ENCODE measurements at places on chromosomes 5 and 9.

GRCh38 chr5:53211799-53212198, 102.2 kb upstream of the MOCS2 start:
- DNase-seq = no peak

- DNase-seq = no peak
These were observed 10.9 kb upstream of the ZDHHC11 start for GRCh38 chr5:861442-862366.

DNA sequence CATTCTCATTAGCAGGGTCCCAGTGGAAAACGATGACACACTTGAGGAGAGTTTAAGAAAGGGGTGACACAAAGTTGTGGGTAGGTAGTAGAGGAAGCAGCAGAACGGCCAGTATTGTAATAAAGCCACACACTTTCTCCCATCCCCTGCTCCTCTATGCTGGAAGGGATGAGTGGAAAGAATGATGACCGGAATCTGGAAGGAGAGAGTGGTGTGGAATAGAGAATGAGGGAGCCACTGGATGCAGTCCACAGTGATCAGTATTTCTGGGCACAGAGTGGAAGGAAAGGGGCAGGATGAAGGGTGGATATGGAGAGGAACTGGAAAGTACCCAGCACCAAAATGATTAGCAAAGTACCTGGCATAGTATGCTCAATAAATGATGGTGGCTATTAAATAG, 133.8 kb upstream of the DAB2 start:
- no peak for DNase-seq

DNA sequence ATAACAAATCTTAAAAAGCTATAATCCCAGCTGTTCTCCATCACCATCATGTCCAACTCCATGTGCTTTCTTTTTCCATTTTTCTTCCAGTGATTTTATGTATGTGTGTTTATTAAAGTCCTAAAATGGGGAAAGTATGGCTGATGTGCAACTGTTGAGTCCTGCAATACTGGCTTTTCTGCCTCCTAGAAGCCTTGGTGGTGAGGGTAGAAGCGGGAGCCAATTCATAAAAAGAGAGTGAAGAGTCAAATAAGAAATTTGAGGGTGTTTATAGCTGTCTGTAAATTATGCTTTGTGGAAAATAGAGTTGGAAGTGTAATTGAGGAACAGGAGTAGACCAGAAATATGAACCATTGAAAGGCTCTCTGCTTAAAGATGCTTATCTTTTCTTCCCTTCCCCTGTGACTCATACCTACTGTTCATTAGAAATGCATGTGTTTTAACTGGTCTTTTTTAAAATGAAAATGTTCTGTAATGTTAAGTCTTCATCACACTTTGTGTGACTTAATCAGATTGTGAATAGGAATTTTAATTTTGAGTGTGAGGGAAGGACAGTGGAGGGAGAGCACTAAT, 80.1 kb downstream of the ZCCHC7 start:
- no peak for DNase-seq

DNA sequence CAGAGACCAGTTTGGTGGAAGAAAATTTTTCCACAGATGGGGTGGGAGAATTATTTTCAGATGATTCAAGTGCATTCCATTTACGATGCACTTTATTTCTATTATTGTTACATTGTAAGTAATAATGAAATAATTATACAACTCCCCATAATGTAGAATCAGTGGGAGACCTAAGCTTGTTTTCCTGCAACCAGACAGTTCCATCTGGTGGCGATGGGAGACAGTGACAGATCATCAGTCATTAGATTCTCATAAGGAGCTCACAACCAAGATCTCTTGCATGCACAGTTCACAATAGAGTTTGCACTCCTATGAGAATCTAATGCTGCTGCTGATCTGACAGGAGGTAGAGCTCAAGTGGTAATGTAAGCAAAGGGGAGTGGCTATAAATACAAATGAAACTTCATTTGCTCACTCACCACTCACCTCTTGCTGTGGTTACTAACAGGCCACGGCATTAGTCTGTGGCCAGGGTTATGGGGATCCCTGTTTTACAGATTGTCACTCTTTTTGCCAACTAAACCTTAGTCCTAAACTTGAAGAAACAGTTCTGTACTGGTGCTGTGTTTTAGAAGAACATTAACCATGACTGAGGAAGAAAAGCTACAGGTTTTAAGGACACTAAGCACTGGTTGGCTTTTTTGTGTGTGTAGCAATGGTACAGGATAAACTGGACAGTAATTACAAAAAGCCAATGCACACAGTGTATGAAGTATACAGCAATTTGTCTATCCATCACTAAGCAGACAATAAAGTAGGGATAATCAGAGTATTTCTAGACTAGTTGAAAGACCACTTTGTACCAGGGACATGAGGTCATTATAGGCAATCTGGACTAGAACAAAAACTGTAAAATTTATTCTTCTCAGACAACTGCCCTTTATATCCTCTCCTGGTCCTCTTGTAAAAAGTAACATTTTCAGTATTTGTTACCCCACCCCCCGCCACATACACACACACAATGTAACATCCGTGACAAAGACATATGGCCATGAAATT, 9.9 kb downstream of the TMEM232 start:
- no peak for DNase-seq

DNA sequence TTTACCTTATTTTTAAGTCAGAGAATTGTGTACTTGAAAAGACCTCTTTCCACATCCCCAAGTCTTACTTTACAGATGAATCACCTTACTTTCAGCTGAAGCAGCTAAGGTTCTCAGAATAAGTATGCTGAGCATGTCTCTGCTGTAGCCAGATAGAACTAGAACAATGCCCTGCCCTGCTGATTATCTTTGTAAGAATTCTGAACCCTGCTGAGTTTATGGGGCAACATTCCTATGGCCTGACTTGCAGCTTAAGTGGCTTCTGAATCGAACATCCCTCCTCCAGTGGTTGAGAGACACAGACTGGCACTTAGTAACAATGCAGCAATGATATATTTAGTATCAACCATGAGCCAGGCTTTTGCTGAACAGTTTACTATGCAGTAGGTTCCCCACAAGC, 592.0 kb upstream of the WWC1 start:
- no peak for DNase-seq

- DNase-seq = no peak
These were observed 89.9 kb downstream of the PIP5K1B start for GRCh38 chr9:68794898-68795297.

DNA sequence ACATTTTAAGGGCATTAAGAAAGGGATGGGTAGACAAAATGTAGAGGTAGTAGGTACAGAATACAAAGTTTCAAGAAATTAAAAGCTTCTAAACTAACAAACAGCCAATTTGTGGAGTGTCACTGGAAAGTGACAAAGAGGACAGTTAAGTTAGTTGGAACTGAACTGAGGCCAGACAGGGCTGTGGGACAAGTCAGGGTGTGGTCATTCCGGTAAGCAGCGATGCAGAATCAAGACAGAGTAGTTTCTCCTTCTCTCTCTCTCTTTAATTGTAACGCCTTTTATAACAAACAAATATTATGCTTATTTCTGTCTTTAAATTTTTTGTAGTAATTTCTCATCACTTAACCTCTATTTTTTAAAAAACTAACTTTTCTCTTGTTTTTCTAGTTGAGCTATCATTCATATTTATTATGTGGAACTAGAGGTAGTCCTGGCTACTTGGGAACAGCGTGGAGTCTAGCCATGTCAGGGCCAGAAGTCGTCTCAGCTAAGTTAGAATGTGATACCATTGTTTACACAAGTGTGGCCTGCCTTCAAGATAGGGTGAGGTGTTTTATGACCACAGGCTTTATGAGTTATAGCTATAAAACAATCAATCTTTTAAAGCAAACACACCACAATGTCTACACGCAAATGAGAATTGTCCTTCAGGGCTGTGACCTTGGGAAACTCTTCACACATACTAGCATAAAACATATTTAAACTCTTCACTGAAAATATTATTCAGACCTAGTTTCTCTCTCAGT, 115.3 kb upstream of the CDKN2B start:
- DNase-seq = no peak

- DNase-seq = peak; percentile 89
These were observed 155.6 kb upstream of the PANK3 start for GRCh38 chr5:168734620-168735300.

DNA sequence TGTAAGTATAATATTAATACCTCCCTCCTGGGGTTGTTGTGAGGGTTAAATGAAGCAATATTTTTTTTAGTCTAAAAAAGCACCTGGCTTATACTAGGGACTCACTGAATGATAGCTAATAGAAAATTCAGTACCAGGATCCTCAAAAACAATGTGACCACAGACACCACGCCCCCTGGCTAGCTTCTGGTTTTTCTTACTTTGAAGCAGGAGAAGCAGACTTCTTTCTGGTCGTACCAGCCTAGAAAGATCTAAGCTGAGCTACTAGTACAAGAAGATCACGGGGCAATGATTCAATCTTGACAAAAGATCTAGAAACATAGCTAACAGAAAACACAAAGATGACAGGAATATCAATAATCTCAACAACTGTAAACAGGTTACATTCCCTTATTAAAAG, 218.5 kb upstream of the SLC30A5 start:
- no peak for DNase-seq

- no peak for DNase-seq
These were observed 6.3 kb upstream of the PHYKPL start for GRCh38 chr5:178238711-178239592.

DNA sequence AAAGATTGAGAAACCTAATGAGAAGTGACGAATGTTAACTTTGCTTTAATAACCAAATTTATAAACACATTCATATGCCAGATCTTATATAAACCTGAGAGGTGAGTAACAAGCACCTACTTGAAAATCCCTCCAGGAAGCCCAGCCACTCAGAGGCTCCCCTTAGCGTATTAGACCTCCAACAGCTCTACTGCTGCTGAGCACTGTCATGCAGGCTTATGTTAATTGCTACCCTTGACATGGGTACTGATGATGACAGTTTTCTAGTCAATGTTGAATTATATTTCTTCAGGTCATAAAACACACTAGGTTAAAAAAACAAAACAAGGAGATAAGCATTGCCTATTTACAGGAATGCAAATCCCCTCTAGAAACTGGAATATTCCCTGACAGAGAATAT, 161.2 kb downstream of the MPDZ start:
- DNase-seq = no peak

DNA sequence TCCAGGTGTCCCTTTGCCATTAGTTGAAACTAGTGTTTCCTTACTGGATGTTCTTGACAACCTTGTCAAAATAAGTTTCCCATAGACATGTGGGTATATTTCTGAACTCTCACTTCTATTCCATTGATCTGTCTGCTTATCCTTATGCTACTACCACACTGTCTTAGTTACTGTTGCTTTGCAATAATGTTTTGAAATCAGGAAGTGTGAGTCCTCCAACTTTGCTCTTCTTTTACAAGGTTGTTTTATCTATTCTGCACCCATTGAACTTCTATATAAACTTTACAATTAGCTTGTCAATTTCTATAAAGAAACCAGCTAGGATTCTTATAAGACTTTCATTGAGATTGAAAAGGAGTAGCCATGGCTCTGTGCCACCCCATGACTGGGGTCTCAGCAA, 24.3 kb downstream of the CD14 start:
- no peak for DNase-seq

DNA sequence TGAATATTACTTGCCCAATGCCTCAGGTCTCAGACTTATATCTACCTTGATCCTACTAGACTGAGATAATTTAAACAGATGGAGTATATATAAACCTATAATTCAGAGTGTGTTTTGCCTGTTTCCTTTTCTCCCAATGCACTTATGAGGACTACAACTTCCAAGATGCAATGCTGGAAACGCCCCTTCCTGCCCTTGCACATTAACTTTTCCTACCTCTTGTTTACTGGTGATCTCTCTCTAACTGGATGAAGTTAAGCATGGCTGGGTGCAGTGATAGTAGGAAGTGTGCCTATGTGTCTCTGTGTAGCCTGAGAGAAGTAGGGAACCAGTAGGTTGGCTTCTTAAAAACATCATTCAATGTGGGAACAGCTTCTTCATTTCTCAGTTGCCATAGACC, 115.2 kb downstream of the SVEP1 start:
- no peak for DNase-seq

- DNase-seq = peak; percentile 44
These were observed 23.5 kb downstream of the SLC6A3 start for GRCh38 chr5:1421521-1422341.

DNA sequence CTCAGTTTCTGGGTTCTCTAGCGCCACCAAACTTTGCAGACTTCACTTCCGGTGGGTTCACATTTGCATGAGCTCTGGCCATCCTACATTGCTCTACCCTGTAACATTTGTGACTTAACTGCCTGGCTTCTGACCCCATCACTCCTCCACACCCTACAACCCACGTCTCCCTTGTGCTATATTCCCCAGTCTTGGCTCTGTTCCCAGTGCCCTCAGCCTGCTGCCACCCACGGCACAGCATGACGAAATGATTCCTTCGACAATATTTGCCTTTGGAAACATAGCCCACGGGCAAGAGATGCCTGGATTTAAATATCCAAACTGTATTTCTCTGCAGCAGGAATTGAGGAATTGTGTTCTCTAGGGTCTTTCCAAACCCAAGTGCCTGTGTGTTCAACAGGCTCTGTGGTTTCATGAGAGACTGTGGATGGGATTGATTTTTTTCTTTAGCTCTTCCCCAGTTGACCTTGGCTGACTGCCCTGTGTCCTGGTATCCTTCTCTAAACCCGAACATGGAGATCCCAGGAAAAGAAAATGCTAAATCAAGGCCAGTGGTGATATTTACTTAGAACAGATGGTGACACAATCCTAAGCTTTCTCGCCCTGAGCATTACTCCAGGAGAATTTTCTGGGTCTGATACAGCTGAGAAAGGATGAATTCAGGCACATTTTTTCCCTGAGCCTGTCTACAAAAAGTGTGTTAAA, 44.4 kb upstream of the GRIA1 start:
- DNase-seq = no peak

DNA sequence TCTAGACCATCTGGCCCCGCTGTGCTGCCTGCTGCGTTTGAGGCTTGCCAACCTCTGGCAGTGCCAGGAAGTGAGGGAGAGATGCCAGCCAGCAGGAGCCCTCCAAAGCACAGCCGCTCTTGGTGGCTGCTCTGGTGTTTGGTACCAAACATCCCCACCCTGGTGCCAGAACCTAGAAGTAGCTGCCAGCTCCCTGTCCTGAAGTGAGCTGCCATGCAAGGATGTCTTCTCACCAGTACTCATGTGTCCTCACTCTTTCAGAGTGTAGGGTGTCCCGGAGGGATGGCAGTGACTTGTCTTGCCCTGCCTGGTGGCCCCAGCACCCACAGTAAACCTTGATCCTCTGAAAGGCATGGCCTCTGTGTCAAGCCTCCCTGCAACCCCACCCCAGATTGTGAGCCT, 43.4 kb downstream of the AMBP start:
- DNase-seq = no peak

GRCh38 chr9:119533504-119533903, 164.3 kb upstream of the BRINP1 start:
- no peak for DNase-seq

DNA sequence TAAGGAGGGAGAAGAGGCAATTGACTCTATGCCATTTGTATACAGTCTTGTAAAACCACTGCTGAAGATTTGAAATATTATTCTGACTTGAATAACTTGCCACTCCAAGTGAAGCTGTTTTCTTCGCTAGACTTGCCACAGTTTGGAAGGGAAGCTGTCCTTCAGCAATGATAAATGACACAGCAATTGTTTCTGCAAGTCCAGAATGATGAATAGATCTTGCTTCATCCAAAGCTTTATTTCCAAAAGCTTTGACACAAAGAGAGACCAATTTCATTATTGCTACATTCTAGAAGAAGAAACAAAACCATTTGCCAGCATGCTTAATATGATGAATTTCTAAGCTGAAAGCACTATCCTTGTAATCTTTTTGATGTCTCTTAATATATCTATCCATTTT, 73.7 kb downstream of the ZNF366 start:
- no peak for DNase-seq
